ENCODE measurements at places on chromosomes 11 and 22. TPM values are rescaled to one million over a fixed set of nuclear protein-coding genes. Genes with fewer than 3 reads are reported as not detected.

The RIMBP3B gene
- 0.65 TPM for total RNA-seq

GRCh38 chr11:130508913-130509312 lies 60.5 kb downstream of the ADAMTS15 start:
- DNase-seq = no peak

The ELFN2 gene
- 0.36 TPM for total RNA-seq

GRCh38 chr11:31958076-31958735 lies 132.7 kb upstream of the RCN1 start:
- peak; percentile 42 for DNase-seq

DNA sequence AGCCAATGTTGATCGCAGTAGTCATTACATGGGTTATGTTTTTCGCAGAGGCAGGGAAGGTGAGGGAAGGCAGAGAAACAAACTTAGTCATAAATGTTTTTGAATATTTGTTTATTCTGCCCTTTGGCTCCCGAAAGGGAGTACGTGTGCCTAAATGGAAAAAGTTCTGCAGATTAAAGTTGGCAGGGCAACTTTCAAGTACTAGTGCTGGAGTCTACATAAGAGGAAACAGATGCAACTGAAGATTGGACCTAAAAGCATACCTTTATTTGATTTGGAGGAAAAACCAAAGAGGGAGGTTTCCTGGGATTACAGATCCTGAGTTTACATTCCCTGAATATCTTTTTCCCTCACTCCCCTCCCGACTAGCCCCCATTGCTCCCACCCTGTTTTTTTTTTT lies 5.7 kb downstream of the HSD17B12 start:
- no peak for DNase-seq

- no peak for DNase-seq
These were observed 84.9 kb upstream of the RAB1B start for GRCh38 chr11:66183494-66184048.

- no peak for DNase-seq
These were observed 53.8 kb downstream of the BUD13 start for GRCh38 chr11:116718955-116719501.

- DNase-seq = peak; percentile 76
These were observed 96.5 kb upstream of the FGF3 start for GRCh38 chr11:69915501-69916250.

- no peak for DNase-seq
These were observed at the start of gene ABCG4 for GRCh38 chr11:119149018-119149785. Gene ABCG4, plus strand, starts transcription at chr11:119149052. Its CDS starts 914 bp downstream, at chr11:119149966.

DNA sequence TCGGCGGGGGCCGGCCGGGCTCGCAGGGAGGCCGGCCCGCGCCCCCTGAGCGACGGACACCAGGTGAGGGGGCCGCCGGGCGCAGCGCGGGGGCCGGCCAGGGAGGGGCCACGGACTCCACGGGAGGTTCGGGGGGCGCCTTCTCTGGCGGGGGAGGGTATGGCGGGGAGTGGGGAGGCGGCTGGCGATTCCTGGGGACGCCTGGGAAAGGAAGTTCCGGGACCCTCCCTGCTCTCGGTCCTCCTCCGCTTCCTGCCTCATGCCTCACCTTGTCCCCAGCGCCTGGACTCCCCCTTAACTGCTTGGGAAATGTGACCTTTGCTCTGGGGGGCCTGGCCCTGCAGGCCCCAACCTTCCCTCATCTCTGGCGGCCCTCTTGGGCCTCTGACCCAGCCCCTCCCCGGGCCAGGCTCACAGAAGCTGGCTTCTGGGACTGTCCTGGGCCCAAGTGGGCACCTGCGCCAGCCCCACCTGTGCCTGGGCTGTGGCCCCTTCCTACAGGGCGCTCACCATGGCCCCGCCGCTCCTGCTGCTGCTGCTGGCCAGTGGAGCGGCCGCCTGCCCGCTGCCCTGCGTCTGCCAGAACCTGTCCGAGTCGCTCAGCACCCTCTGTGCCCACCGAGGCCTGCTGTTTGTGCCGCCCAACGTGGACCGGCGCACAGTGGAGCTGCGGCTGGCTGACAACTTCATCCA lies 516 bp downstream of the LRFN4 start:
- DNase-seq = no peak

DNA sequence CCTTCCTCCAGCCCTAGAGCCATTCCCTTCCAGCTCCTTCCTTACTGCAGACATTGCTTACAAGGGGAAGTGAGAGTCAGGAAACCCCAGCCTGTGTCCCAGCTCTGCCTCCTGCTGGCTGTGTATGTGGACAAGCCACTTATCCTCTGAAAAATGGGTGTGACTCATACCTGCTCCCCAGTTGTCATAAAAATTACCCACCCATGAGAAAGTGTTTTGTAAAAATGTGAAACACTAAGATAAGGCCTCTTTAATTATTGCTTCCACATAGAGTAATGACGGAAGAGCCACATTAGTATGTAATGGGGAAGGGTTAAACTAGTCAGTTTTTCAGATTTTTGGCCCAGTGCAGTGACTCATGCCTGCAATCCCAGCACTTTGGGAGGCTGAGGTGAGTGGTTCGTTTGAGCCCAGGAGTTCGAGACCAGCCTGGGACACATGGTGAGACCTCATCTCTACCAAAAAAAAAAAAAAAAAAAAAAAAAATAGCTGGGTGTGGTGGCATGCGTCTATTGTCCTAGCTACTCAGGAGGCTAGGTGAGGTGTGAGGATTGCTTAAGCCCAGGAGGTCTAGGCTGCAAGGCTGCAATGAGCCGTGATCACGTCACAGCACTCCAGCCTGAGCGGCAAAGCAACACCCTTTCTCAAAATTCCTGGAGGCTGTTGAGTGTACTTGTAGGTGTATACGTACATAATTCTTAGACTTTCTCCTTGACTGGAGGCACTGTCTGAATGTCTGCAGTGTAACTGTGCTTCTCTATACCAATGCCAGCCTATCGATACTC lies 84.9 kb downstream of the CTTN start:
- DNase-seq = no peak

DNA sequence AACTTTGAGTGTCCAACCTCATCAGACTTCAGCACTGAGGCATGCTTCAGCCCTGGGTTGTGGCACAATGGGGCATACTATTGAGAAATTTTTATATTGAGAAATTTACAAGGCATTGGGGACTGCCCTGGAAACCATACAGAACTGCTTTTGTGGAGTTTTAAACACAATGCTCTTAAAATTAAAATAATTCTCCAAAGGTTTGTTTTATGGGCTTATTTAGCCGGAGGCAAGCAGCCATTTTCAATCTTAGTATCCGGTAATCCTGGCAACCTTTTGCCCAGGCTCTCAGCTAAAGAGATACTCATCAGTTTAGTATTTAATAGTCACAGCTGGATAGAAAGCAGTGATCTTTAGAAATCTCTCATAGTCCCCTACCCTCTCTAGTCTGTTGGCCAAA lies 3.1 kb upstream of the EXPH5 start:
- no peak for DNase-seq

DNA sequence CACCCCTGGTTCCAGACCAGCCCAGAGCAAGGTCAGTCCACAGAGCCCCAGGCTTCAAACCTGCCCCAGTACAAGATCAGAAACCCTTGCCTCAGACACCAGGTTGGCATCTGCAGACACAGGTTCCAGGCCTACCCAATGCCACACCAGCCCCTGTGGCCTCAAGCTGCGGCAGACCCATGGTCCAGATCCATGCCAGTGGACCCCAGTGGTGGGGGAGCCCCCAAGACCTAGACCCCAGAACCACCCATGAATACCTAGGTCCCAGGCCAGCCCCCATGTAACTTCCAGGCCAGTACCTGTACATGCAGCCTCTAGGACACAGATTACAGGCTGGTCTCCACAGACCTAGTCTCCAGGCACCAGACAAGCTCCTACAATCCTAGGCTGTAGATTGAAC lies 1019.3 kb downstream of the JRKL start:
- no peak for DNase-seq

GRCh38 chr11:9748361-9748970 lies 84.6 kb downstream of the SWAP70 start:
- no peak for DNase-seq

The PNPLA5 gene
- not detected for total RNA-seq

The APOA4 gene
- total RNA-seq = not detected
